ENCODE measurements at places on chromosomes 1 and 21.

DNA sequence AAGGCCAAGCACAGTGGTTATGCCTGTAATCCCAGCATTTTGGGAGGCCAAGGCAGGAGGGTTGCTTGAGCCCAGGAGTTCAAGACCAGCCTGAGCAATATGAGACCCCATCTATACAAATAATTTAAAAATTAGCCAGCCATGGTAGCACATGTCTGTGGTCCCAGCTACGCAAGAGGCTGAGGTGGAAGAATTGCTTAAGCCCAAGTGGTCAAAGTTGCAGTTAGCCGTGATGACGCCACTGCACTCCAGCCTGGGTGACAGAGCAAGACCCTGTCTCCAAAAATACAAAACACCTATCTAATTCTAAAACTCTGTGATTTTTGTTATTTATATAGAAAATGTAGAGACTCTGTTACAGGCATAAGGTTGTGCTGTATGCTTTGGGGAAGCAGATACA, 44.2 kb upstream of the ZYG11A start:
- no peak for DNase-seq

GRCh38 chr1:207172885-207173284, 68.9 kb downstream of the C4BPA start:
- DNase-seq = no peak

DNA sequence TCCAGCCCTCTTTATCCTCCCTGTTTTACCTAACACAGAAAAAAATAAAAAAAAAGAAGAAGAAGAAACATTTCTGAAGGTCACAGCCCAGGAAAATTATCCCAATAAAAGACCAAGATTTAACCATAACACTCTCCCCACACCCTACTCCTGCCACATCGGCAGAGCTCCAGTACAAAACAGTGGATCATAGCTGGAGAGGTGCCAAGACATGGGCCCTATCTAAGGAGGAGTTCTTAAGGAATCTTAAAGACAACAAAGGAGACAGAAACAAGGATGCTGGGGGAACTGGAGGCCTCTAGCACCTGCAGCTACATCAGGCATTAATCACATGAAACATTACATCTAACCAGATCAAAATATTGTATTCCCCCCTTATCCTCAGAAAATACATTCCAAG, 432.8 kb downstream of the MATN1 start:
- no peak for DNase-seq

GRCh38 chr1:243390162-243390791, 134.4 kb downstream of the SDCCAG8 start:
- peak; percentile 71 for DNase-seq

GRCh38 chr1:217622042-217622441, 8.8 kb downstream of the GPATCH2 start:
- no peak for DNase-seq

DNA sequence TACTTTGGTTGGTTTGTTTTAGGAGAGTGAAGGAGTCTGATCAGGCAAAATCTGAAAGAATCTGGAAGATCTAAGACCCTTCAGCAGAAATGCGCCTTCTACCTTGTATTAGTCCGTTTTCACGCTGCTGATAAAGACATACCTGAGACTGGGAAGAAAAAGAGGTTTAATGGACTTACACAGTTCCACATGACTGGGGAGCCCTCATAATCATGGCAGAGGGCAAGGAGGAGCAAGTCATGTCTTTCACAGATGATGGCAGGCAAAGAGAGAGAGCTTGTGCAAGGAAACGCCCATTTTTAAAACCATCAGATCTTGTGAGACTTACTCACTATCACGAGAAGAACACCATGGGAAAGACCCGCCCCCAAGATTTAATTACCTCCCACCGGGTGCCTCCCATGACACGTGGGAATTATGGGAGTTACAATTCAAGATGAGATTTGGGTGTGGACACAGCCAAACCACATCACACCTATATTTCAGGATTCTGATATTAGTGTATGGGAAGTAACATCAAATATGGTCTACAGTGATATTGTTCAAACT, 99.3 kb downstream of the GLUL start:
- DNase-seq = no peak

- peak; percentile 39 for DNase-seq
Observed at GRCh38 chr21:37463083-37463801, 96.7 kb downstream of the DYRK1A start.

DNA sequence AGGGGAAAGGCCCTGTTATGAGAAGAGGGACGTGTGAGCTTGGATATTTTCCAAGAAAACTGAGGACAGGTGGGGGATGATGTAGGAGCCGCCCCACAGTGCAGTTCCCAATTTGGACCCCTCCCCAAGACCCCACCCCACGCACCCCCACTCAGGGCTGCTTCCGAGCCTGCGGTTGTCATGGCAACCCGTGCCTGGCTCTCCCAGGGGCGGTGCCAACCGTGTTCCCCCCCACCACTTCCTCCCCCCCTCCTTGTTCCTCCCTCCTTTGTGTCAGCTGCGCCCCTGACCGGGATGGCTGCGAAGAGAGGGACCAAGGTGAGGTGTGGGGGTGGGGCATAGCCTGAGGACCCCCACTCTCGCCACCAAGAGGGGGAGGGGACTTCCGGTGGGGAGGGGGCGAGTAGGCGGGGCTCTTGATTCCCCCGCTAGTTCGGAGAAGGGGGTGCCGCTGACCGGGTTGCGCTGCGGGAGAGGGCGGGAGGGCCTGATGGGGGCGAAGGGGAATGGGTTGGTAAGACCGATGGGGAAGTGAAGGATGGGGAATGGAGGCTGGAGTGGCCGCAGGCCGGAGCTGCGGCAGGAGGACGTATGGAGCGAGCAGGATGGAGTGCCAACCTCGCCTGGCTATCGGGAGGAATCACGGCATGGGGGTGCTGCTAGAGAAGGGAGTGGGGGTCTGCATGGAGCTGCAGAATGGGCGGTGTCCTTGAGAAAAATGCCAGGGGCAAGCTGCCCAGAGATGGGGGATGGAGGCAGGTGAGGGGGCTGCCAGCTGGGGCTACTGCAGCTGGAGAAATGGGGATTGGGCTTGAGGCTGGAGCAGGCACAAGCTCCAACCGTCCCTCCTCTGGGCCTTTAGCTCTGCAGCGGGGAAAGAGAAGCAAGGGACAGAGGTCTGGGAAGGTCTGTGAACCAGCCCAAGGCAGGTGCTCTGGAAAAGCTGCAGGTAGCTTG, 953 bp downstream of the TRIM46 start:
- no peak for DNase-seq

DNA sequence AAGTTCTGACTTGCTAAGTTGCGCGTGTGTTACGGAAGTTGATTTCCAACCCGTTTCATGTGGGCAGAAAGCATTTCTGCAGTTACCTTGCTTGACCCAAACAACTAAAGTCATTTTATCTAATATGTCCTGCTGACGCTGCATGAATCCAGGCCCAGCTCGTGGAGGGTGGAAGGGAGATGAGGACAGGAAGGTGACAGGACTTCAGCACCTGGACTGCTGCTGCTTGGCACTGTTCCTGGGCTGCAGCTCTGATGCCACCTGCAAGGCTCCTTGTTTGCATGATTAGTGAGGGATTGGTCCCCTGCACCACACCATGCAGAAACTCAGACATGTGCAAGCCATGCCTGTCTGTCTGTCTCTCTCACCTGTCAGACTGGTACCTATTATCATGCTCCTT, 198.4 kb downstream of the PRDM2 start:
- no peak for DNase-seq

DNA sequence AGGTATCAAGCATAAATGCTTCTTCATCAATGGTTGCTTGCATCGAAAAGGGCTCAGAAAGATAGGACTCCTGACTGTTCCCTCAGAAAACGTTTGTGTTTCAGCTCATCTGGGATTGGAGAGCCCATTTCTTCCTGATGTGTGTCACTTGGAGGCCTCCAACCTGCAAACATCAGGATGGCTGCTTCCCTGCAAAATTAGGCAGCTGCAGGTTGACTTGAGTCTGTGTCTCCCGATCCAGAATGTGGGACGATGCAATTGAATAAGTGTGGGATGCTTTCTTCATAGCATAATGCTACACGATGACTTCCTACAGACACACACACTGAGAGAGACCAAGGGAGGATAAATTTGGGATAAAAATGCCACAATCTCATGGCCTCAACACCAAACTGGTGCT, 42.2 kb downstream of the OLIG1 start:
- DNase-seq = no peak

GRCh38 chr1:7482772-7483495, 288.2 kb upstream of the VAMP3 start:
- no peak for DNase-seq

DNA sequence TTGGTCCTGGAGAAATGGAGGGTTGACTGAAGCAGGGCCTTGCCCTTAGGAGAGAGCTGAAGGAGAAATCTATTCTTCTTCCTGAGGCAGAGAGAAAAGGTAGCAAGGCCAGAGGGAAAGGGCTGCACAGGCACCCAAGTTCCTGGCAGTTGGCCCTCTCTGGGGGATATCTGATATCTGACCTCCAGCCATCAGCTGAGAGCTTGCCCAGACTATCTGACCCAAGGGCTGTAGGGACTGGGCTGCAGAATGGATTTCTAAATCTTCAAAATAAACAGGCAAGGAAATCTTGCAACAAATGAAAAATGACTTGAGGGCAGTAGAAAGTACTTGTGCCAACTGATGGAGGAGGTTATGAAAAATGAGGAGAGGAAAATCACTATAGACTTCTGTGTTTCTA, 498 bp upstream of the CLCA2 start:
- DNase-seq = no peak

DNA sequence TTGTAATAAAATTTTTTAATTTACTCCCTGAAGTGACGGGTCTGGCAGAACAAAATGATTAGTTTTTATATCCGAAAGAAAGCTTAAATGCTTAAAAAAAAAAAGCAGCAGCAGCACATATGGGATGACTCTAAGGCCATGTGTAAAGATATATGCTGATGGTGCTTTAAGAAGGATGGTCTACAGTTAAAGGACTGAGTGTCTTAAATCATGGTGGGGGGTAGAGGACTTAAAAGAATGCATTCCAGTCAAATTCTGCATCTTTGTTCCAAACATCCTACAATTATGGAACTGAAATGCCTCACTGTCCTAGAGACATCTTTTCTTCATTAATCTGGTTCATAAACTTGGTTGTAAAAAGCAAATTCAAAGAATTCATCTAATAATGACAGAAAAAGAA, 7.0 kb downstream of the KDM5B start:
- DNase-seq = no peak

DNA sequence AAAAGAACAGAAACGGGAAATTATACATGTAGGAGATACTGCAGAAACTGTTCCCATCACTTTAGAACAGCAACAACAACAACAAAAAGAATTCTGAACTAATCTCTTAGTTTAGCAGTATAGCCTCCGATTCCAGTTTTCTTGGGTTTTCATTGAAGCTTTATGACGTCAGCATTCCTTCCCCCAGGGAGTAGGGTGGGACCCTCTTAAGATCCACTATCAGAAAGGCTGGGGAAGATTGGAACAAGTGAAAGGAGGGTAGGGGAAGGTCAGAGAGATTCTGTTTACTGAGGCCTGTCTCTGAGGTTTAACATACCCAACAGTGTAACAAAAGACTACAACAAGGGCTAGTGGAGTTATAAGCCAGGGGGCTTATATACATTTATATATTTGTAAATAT, 121.4 kb upstream of the OLFM3 start:
- DNase-seq = no peak

GRCh38 chr1:32350785-32351398, 11.4 kb downstream of the FAM229A start:
- no peak for DNase-seq

DNA sequence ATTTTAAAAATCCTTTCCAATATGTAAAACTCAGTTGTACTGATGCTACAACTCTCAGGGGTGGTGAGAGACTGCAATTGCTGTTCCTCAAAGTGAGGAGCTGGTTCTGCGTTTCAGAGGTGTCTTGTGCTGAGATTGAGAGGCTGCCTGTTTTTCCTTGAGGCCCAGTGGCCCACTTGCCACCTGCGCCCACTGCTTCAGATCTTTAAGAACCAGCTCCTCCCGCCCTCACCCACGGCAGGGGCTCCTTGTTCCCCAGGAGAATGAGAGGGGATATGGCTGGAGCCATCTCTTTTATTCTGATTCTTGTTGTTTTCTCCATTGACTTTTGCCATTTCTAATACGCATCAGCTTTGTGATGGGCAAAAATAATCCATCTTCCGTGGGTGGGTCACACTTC, 45.5 kb downstream of the EVA1C start:
- DNase-seq = no peak

DNA sequence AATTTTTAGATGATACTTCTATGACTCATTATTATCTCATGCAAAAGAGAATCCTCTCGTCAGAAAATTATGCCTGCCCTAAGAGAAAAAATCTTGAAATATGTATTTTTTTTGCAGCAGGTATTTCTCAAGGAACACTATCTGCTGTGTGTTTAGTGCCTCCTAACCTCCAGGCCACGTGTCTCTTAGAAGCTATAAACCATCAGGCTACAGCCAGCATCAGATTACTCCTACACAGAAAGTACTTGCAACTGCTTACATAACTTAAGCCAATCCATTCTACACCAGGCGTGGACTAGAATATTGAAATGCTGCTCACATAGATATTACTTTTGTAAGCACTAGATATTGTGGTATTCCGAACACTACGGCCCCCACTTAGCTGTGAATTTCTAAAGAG, 933.4 kb downstream of the PLA2G4A start:
- no peak for DNase-seq

DNA sequence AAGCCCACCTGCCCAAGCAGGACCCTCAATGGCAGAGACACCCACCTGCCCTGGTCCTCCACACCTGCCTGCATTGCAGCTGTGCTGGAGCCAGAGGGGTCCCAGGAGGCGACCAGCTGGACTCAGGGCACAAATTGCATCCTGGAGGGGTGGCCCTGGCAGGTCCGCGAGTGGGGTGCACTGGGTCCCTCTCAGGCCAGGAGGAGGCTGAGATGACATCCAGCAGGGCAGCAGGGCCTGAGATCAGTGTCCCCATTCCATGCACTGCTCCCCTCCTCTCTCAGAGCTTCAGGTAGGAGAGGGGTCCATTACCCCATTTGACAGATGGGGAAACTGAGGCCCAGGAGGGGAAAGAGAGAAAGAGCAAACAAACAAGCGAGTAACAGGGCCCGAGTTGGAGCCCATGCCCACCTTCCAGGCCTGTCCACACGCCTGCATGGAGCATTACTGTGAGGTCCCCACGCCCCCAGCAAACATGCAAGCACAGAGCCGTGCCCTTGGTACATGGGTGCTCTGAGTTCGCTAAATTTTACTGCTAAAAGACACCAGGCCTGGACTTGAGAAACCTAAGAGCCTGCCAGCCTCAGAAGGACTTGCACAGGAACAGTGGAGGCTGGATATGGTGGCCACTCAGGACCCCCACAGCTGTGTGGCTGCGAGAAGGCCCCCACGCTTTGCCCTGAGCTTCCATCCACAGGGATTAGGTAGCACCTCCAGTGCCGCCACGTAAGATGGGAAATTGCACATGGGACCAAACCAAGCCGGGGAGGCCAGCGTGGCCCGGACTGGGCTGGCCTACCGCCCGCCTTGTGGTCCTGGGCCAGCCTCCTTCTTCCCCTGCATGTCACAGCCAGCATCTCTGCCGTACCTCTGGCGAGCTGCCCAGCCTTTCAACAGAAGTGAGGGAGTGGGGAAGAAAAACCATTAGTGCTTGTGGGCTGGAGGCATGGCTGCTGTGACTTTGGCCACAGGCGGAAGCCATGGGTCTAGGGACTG, 7.4 kb downstream of the WNT3A start:
- DNase-seq = no peak

DNA sequence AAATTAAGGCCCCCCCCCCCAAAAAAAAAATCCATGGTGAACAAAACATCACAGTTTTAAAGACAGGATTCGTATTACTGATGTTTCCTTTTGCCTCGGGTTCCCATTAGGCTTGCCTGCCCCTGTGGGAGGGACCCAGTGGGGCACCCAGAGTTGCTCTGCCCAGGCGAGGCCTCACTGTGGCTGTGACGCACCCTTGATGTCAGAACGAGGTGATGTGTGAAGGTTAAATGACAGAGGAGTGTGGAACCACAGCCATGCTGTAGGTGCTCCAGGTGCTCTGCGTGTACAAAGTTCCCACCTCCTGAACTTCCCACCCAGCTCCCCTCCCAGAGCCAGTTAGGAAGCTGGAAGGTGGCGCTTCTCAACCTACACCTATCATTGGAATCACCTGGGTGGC, 37.9 kb downstream of the GRHL3 start:
- DNase-seq = no peak
